ENCODE measurements at places on chromosomes 7 and 10.

GRCh38 chr10:78176320-78177317, 143.0 kb downstream of the RPS24 start:
- peak; percentile 12 for DNase-seq

DNA sequence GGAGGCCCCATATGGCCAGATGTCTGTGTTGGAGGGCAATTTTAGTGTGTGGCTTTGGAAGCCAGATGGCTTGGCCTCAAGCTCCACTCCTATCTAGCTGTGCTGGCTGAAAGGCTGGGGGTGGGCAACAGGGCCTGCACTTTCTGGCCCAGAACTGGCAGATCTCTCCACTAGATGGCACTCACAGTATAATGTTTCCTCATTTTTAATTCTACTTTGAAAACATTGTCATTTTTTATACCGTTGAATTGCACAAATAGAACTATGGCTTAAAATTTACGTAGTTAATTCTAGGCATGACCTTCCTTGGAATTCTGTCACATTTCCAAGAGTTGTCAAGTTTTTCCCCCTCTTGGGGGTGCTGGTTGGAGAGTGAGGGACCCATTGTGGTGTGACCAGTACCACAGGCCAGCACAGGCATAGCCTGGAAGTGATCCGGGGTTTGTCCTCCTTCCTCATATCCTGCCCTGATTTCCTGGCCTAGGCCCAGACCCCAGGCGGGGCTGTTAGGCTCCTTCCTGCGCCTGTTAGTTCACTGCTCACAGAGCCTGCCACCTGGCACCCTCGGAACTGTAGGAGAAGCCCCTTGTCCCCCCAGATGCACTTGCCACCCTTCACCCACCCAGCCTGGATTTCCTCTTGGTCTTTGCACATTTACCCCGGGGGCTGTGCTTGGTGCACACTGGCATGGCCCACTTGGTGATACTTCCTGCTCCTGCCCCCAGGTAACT, 52.8 kb downstream of the ARHGAP22 start:
- DNase-seq = peak; percentile 24

- DNase-seq = peak; percentile 16
These were observed 1.1 kb downstream of the RADIL start for GRCh38 chr7:4882169-4883032.

DNA sequence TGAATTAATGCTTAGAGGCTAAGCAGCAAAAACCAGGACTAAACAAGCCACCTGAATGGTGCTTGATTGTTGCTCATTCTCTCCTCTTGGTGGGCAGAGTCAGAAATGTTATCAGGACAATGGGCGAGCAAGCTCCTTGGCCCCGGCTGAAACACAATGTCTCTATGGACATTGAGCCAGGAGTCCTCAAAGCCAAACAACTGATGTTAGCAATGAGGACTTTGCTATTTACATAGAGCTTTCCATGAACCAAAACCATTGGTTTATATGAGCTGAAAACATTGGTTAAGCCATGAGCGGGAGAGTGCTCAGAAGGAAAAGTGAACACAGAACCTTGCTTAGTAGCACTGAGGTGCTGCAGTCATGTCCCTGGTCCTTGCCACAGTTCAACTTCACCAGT, 21.5 kb upstream of the NPVF start:
- no peak for DNase-seq

DNA sequence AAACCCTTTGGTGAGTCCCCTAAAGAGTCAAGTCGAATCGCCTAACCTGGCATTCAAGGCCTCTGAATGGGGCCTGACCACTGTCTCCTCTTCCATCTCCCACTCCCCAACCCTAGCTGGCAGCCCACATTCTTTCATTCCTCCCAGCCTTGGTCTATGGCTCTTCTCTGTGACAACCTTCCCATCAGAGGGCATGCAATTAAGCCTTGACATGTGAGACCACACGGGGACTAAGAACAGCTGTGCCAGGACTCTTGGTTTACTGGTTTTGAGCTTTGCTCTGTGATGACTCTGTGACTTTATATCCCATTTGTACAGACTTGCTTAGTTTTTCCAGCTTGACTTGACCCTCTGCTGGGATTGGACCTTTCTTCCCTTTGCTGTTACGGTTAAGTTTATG, 116.6 kb downstream of the BUB3 start:
- DNase-seq = no peak

DNA sequence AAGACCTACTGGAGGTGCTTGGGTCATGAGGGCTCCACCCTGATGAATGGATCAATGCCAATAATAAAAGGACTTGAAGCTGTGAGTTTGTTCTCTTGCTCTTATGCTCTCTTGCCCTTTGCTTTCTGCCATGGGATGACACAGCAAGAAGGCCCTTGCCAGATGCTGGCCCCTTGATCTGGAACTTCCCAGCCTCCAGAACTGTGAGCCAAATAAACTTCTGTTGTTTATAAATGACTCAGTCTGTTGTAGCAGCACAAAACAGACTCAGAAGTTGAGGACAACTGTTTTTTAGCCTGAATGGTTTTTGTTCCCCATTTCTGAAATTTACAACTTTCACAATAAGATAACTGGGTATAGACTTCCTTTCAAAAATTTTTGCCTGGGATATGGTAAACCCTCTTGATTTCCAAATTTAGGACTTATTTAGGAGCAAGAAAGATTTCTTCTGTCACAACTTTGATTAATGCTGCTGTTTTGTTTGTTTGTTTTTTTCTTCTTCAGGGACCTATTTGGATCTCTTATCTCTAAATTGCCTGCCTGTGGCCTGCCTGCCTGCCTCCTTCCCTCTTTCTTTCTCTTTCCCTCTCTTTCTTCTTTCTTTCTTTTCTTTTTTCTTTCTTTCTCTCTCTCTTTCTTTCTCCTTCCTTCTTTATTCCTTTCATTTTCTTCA, 12.1 kb downstream of the ENTPD1 start:
- DNase-seq = no peak

GRCh38 chr10:7260412-7260900, 150.4 kb downstream of the SFMBT2 start:
- no peak for DNase-seq

All from DMS79 treated with DMSO at 0.1 percent for 48 hours (cell line).